NCI-H146 (cell line): ENCODE measurements at places on chromosomes 1 and 21.

- no peak for DNase-seq
These were observed 4.4 kb upstream of the RHEX start for GRCh38 chr1:206048582-206048981.

DNA sequence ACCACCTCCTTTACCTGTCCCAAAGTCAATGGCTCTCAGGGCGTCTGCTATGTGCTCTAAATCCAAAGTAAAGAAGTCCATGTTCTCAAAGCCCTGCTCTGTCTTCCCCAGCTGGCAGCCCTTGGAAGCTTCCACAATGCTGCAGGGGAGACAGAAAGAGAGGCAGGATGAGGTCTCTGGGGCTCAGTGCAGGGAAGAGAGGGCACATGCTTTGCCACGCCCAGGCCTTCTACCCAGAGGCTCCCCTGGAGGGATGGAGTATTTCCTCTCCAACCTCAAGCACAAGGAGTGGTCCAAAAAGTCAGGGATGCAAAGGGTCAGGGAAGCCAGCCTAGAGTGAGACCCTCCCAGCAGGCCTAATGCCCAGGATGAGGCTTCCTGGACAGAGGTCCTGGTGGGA, 10.2 kb downstream of the TRIM63 start:
- DNase-seq = no peak

- no peak for DNase-seq
These were observed 98.3 kb upstream of the CAMK1G start for GRCh38 chr1:209485167-209485566.

DNA sequence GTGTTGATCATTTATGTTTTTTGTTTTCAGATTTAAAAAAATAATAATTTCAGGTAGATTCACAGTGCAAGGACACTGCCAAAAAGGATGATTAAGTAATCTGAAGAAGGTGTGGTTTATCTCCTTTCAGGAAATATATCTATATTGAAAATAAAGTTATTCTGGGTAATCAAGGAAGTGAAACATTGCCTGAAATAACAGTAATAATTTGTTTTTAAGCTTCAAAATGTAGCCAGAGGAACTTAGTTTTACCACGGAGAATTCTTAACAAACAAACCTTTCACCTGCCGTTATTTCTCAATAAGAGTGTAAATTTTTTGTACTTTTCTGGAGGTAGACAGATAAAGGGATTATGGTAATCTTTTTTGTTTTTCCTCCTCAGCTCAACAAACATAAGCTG, 2.9 kb upstream of the DPH5 start:
- no peak for DNase-seq

GRCh38 chr1:28582248-28582615, 9.8 kb upstream of the RAB42 start:
- DNase-seq = peak; percentile 42

GRCh38 chr1:165815725-165816124, 11.7 kb upstream of the UCK2 start:
- DNase-seq = no peak

DNA sequence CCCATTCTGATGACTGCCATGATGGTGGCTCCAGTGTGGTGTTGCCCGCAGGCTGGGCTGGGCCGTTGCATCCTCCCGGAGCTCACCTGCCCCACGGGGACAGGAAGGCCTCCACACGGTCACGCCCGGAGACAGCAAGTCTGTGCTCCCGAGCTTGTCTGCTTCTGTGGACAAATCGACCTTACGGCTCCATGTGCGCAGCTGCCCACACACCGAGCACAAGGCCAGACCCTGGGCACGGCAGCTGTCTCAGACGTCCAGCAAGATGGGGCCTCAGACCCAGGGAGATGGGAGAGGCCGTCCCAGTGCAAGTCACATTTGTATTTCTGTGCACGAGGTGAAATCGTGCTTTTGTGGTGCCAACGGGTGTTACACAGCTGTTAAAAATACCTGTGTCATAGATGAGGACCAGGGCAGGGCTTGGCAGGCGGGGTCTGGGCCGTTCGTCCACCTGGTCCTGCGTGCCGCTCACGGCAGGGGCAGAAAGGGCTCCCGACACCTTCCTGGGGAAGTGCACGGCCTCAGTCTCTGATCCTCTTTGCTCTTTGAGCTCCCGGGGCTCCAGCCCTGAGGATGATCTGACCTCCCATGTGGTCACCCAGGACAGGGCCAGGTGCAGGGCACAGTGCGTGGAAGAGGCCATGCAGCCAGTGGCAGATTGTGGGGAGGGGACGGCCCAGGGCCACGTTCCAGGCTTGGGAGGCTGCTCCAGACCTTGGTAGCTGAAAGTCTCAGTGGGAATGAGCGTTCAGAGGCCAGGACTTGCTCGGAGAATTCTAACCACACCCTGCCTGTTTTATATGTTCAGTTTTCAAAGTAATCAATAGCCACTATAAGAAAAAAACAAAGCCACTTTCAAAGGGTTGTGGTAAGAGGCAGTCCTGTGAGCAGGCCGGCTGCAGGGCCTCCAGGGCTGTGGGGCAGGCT, 13.5 kb downstream of the COL6A1 start:
- DNase-seq = no peak

DNA sequence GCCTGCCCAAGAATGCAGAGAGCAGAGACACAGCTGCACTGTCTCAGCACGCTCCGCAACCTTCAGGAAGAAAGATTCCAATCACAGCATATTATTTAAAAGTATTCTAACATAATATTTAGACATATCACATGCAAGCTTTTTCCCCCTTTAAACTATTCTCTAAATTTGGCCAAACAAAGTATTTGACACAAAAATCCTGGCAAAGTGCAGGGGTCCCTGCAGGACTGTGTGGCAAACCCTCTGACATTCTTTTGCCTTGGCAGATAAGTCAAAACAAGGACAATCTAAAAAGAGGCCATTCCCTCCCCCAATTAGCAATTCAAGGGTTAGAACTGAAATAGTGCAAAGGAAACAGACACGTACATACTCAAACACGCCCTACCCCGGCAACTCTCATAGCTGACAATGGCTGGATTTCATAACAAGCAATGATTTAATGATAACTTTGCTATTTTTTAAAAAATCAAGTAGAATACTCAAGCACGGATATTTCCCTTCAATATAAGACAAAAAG, 225.3 kb downstream of the MRPL39 start:
- no peak for DNase-seq

DNA sequence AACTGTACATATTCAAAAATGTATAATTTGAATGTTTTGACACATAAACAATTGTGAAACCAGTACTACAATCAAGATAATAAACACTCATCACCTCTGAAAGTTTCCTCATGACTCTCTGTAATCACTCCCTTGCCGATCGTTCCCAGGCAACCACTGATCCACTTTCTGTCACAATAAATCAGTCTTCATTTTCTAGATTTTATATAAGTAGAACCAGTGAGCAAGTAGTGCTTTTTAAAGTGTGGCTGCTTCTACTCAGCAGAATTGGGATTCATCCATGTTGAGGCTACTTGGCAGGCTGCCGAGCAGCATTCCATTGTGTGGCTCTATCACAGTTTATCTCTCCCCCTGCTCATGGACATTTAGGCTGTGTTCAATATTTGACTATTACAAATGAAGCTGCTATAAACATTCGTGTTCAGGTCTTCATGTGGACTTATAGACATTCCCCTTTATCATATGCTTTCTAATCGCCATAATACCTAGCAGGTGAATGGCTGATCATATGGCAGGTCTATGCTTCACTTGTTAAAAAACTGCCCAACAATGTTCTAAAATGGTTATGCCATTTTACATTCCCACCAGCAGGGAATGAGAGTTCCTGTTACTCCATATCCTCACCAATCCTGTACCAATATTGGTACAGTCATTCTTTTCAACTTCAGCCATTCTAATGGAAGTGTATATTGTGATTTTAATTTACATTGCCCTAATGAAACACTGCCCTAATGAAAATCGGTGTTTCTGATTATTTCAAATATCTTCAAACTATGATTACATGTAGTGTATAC, 20.5 kb downstream of the TEX38 start:
- no peak for DNase-seq

DNA sequence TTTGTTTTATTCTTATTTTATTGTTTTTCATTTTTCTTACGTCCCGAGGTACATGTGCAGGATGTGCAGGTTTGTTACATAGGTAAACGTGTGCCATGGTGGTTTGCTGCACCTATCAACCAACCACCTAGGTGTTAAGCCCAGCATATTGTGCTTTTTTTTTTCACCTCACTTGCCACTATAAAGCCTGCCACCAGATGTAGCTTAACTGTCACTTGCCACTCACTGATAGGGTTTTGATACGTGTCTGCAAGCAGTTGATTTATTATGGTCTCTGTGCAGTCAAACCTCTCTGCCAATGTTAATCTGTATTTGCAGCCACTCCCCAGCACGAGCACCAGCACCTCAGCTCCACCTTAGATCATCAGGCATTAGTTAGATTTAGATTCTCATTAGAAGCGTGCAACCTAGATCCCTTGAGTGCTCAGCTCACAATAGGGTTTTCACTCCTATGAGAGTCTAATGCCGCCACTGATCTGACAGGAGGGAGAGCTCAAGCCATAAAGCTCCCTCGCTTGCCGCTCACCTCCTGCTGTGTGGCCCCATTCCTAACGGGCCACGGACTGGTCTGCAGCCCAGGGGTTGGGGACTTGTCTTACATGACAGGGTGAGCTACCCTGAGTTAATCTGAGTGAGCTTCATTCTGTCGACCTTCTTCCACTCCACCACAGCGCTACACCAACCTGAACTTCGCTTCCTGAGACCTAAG, 17.9 kb upstream of the ABCG1 start:
- no peak for DNase-seq

- DNase-seq = no peak
These were observed 93.6 kb downstream of the ENAH start for GRCh38 chr1:225559326-225559725.

GRCh38 chr21:38376235-38376634, 119.4 kb downstream of the KCNJ15 start:
- no peak for DNase-seq

DNA sequence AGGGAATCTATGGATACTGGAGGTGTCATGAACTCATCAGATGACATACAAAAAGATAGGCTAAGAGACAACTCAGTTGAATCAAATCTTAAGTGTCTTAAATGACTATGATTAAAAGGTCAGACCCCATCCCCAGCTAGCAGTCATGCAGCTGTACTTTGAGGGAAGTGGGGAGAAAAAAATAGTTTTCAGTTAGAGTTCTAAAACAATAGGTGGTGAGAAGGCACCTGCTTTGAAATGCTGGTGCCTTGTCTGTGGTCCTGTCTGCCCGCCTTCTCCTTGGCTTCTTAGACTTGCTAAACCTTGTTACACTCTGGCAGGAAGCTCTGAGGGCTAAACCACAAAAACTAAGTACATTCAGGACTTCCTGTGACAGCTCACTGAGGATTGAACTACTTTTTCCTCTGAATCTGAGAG, 15.3 kb downstream of the CD2 start:
- DNase-seq = no peak
